A549 treated with GW870086 at 1 μM for 4 hours (cell line): ENCODE measurements at places on chromosomes 2 and 18. TPM values are rescaled to one million over a fixed set of nuclear protein-coding genes. Genes with fewer than 3 reads are reported as not detected.

Gene DYSF
- 0.50 to 0.97 TPM (median 0.70 TPM) in 5 replicates for total RNA-seq

Gene VWA3B
- 0.37 to 0.61 TPM in 2 of 5 replicates, not detected in the others for total RNA-seq

Gene MYO5B
- 8.6 to 10.0 TPM (median 8.9 TPM) in 5 replicates for total RNA-seq

Gene MPP4
- 0.07 to 0.14 TPM (median 0.13 TPM) in 3 of 5 replicates, not detected in the others for total RNA-seq

Gene MOB1A
- 67.3 to 91.6 TPM (median 83.7 TPM) in 5 replicates for total RNA-seq

Gene GPR148
- total RNA-seq, result not detected in 5 replicates

Gene C1QL2
- 0.18 to 0.57 TPM (median 0.34 TPM) in 5 replicates for total RNA-seq

Gene ACMSD
- total RNA-seq, result not detected in 5 replicates

Gene LRP2
- total RNA-seq, result not detected in 5 replicates

Gene TBR1
- total RNA-seq, result 0.02 to 0.06 TPM (median 0.04 TPM) in 4 of 5 replicates, not detected in the other

Gene CRYGD
- total RNA-seq, result not detected in 5 replicates

Gene MEP1B
- total RNA-seq, result 0.05 TPM in 1 of 5 replicates, not detected in the others

Gene GKN1
- total RNA-seq, result 0.56 to 0.72 TPM (median 0.57 TPM) in 4 of 5 replicates, not detected in the other

Gene C2orf74
- total RNA-seq, result 16.0 to 19.5 TPM (median 16.4 TPM) in 5 replicates

Gene GMPPA
- total RNA-seq, result 32.5 to 37.9 TPM (median 36.2 TPM) in 5 replicates

Gene CD302
- 1.7 to 2.4 TPM (median 2.1 TPM) in 5 replicates for total RNA-seq

Gene SNRNP27
- 45.9 to 79.0 TPM (median 52.2 TPM) in 5 replicates for total RNA-seq

Gene CAVIN2
- total RNA-seq, result 22.2 to 35.7 TPM (median 34.2 TPM) in 5 replicates

Gene KCNIP3
- 1.1 to 1.6 TPM (median 1.3 TPM) in 5 replicates for total RNA-seq

Gene MATN3
- total RNA-seq, result 11.4 to 19.0 TPM (median 17.5 TPM) in 5 replicates

Gene RAB6C
- not detected in 5 replicates for total RNA-seq

Gene GAREM1
- total RNA-seq, result 4.9 to 6.9 TPM (median 6.1 TPM) in 5 replicates

Gene LYG2
- total RNA-seq, result not detected in 5 replicates

Gene GAL3ST2
- 0.10 to 0.34 TPM (median 0.13 TPM) in 5 replicates for total RNA-seq

Gene XIRP2
- total RNA-seq, result not detected in 5 replicates

Gene APLF
- 0.54 to 0.66 TPM (median 0.66 TPM) in 5 replicates for total RNA-seq

Gene MALL
- 166 to 184 TPM (median 172 TPM) in 5 replicates for total RNA-seq

Gene RFTN2
- not detected in 5 replicates for total RNA-seq

Gene PLEKHH2
- total RNA-seq, result 1.3 to 2.3 TPM (median 2.0 TPM) in 5 replicates

Gene TNFAIP6
- 0.33 to 1.4 TPM (median 1.2 TPM) in 5 replicates for total RNA-seq

Gene BMPR2
- total RNA-seq, result 9.0 to 15.0 TPM (median 13.7 TPM) in 5 replicates

Gene LCT
- 0.02 to 0.07 TPM (median 0.03 TPM) in 5 replicates for total RNA-seq

Gene ARHGAP15
- 0.25 TPM in 1 of 5 replicates, not detected in the others for total RNA-seq

Gene PARD3B
- 0.70 to 1.4 TPM (median 0.88 TPM) in 5 replicates for total RNA-seq

Gene GALNT5
- total RNA-seq, result 2.5 to 2.6 TPM (median 2.6 TPM) in 5 replicates

Gene STPG4
- not detected in 5 replicates for total RNA-seq

Gene DPP10
- total RNA-seq, result not detected in 5 replicates
